ENCODE measurements at places on chromosomes 5 and 9.

GRCh38 chr9:134531220-134531970 is 110.2 kb upstream of the COL5A1 start:
- no peak for DNase-seq

DNA sequence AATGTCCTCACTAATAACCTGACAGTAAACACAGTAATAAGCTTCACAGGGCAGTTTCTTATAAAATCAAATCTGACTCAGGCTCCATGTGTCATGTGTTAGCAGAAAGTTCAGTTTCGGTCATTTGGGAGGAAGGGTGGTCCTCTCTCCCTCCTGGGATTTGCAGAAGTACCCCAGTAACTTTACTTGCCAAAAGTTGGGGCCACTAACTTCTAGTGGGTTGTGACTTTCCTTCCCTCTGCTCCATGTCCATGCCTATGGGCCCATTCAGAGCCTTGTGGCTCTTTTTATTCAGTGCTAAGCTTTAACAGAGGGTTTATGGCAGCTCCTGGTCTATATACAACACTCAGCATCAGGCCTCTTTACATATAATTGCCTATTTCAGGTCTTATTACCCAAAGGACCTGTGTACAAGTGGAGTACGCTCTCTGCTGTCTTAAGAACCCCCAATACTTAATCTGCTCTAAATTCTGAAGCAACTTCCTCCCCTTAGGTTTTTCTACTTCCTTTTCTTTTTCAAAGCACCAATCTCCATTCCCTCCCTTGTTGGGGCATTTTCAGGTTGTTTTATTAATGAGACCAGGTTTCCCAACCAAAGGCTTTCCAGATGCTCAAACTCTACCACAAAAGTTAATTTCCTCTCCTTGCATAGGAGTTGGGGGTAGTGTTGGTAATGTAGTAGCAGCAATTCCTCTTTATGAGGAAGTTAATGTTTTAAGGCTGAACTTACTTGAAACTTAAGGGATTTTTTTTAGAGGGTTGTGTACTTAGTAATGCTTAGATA is 107.7 kb downstream of the CCDC192 start:
- no peak for DNase-seq

DNA sequence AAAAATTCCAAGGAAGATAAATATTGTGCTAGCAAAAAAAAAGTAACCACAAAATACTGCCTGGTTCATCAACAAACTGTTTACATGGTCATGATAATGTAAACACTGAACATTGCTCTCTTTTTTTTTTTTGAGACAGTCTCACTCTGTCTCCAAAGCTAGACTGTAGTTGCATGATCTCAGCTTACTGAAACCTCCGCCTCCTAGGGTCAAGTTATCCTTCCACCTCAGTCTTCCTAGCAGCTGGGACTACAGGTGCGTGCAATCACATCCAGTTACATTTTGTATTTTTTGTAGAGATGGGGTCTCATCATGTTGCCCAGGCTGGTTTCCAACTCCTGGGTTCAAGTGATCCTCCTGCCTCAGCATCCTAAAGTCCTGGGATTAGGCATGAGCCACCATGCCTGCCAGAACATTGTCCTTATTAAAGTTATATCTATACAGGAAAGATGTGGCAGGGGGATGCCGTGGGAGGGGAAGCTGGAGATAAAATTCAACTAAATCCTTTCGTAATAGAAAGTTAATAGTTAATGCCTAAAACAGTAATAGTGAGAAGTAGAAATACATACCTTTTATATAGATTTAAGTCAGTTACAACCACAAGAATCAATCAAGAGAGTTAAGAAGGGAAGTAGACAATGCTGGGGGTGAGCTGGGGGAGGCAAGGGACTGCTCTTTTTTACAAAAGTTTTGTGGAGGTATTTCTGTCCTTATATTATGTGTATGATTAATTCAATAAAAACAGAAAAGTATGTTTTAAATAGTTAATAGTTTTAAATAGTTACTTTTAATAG is 52.3 kb downstream of the RGMB start:
- DNase-seq = no peak

GRCh38 chr5:76178913-76179312 is 95.7 kb downstream of the SV2C start:
- DNase-seq = no peak

DNA sequence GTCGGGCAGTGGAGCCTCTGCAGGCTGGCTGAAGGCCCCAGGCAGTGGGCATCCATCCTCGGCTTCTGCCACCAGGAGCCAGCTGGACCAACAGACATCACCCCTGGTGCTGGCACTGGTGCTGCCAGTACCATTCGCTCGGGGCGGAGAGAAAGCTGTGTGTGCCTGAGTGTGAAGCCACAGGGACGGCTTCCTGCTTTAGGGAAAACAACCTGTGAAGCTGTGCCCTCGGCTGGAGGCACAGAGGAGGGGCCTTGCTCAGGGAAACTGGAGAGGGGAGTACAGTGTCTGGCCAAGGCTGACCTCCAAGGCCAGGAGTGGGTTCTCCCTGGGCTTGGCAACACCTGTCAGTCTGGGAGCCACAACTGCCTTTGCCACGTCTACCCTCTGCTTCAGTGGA is 38.3 kb downstream of the NEK6 start:
- DNase-seq = no peak

- DNase-seq = no peak
These were observed 506.9 kb downstream of the LRRC70 start for GRCh38 chr5:63085561-63085960.

DNA sequence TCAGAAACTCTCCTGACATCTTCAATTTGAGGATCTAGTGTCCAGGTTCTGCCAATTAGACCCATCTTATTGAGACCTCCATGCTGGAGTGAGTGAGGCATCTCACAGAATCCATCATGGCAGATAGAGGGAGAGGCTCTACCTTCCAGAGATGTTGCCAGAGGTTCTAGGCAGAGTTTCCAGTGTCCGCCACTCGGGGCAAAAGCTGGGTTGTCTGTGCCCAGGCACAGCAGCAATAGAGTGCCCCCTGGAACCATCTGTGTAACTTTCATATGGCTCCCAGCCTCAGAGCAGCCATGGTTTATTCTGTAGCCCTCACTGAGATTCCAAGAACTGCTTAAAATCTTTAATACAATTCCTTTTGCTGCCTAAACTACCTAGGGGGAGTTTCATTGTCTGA is 16.6 kb upstream of the CCDC112 start:
- DNase-seq = no peak

- no peak for DNase-seq
These were observed 160.0 kb upstream of the GNA14 start for GRCh38 chr9:77807846-77808750.

- DNase-seq = peak; percentile 71
These were observed 153.8 kb downstream of the AUH start for GRCh38 chr9:91207729-91208418.

DNA sequence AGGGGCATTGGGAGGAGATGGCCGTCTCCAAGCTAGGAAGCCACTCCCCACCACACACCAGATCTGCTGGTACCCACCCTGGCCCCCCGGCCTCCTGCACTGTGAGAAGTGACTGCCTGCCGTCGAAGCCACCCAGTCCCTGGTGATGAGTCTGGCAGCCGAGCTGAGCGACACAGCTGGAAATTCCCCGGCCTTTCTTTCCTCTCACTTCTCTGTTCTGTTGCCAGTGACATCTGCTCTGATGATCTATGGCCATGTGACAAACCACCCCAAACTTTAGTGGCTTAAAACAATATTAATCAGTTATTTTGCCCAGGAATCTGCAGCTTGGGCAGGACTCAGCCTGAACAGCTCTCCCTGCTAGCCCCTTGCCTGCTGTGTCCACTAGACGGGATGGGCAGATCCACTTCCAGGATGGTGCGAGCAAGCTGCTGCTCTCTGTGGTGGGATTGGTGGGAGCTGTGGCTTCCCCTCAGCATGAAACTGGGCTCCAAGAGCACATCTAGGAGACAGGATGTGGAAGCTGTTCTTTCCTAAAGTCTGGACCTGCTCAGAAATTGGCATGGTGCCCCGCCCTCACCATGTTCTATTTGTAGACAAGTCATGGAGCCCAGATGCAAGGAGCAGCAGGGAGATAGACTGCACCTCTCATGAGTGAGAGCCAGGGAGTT is 211.2 kb downstream of the GADD45G start:
- DNase-seq = peak; percentile 88

- no peak for DNase-seq
These were observed 116.9 kb downstream of the DENND1A start for GRCh38 chr9:123812984-123813383.

GRCh38 chr5:172141949-172142319 is 46.1 kb downstream of the STK10 start:
- DNase-seq = no peak

DNA sequence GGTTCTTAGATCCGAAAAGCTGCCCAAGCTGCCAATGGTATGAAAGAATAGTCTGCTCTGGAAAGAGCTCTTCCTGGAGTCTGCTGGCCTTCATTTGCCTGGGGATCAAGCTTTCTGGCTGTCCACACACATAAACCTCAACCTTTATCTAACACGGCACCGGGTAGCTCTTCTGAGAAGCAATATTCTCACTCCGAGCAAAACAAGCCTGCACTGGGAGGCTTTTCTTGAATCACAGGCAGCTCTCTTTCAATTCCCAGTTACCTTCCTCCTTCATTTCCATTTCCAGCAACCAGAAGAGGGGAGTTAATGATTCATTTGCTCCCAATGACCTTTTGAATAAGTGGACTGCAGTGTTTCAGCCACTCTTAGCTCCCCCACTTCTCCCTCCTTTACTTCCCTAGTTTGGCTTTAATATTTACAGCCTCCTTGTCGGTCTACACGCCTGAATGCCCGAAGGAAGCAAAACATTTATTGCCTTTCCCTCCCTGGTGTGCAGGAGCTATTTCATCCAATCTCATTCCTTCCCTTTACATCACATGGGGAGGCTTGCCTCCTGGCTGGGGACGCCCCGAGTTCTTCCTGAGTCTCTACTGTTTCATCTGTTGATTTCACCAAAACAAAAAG is 187.1 kb downstream of the ARHGEF28 start:
- DNase-seq = no peak

- DNase-seq = no peak
These were observed 82.3 kb downstream of the DAPK1 start for GRCh38 chr9:87579781-87580541.

DNA sequence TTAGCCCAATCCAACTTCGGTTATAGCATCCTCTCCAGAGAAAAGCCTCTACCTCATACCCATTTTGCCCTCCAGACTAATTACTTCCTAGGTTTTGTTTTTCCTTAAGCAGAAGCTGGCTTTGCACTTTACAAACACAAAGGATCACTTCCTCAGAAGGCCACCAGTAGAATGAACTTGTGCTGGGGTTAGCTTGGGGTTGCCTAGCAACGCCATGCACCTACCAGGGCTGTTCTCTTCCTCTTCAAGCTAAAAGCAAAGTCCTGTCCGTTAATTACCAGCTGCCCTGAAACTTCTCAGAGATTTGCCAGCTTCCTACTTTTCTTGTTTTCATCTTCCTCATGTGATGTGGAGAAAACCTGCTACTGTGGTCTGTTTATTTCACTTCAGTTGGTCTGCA is 132.0 kb upstream of the WWC1 start:
- peak; percentile 58 for DNase-seq

DNA sequence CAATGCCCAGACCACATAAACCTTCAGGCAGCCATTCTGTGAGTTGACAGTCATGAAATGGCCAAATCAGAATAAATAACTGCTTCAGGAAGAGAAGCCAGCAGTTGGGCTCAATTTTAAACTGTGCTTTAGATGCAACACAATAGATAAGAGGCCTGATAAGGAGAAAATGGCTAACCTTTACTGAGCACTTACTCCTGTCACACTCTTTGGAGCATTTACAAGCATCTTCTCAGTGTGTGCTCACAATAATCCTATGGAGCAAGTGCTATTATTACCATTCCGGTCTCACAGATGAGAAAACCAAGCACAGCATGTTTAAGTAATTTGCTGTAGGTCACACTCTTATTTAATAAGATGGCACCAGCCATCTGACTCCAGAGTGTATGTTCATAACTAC is 11.5 kb upstream of the SH3RF2 start:
- no peak for DNase-seq

DNA sequence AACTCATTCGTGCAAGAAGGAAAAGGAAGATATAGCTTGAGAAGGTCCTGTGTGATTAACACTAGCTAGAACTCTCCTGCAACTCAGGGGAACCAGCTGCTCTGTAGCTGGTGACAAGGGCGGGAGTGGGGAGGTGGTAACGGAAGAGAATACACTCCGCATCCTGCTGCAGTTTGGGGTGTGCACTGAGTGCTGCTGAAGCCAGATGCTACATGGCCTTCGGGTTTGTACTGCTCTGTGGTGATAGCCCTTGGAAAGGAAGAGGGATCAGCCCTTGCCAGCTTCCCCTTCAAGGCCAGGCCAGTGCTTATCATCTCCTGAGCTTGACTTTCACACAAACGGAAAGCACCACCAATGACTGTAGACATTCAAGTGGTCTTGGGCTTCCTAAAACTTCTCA is 34.3 kb downstream of the FRMD3 start:
- no peak for DNase-seq

DNA sequence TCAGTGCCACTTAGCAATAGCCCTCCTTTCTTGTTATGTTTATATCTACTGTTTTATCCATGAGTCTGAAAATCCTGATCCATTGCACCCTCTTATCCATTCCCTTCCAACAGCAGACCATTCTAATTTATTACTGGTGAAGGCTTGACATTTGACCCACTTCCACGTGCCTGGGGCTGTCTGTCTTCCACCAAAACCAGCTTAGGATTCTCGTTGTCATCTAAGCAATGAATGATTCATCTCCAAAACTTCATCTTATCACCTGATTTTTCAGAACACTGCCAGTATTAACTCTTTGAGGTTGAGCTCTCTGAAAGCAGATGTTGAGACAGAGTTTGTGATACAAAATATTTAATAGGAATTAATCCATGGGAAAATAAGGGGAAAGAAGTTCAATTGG is 277.8 kb upstream of the FBXL7 start:
- DNase-seq = no peak
